SK-MEL-5 (cell line): ENCODE measurements at places on chromosomes 1 and 21. TPM values are rescaled to one million over a fixed set of nuclear protein-coding genes. Genes with fewer than 3 reads are reported as not detected.
A peak's percentile ranks its signal among the peaks of the same experiment; 100 is the strongest.

FCRL4 gene
- not detected in 2 replicates for total RNA-seq

DNA sequence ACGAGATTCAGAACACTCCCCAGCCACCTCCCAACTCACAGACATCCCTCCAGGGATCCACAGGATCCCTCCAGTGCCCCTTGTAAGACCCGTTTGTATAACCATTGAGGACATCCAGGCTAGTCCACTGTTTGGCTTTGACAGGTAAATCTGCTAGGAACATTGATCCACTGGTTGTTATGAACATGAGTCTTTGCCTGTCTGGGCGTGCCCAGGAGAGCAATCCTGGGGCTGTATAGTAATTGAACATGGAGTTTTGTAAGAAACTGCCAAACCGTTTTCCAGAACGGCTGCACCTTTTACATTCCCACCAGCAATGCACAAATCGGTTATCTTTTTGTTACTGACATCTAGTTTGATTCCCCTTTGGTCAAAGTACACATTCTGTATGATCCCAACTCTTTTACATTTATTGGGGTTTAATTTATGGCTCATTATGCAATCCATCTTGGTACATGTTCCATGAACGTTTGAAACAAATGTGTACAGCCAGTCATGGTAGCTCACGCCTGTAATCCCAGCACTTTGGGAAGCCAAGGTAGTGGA is 88.7 kb downstream of the WDR4 start:
- no peak for DNase-seq

DNA sequence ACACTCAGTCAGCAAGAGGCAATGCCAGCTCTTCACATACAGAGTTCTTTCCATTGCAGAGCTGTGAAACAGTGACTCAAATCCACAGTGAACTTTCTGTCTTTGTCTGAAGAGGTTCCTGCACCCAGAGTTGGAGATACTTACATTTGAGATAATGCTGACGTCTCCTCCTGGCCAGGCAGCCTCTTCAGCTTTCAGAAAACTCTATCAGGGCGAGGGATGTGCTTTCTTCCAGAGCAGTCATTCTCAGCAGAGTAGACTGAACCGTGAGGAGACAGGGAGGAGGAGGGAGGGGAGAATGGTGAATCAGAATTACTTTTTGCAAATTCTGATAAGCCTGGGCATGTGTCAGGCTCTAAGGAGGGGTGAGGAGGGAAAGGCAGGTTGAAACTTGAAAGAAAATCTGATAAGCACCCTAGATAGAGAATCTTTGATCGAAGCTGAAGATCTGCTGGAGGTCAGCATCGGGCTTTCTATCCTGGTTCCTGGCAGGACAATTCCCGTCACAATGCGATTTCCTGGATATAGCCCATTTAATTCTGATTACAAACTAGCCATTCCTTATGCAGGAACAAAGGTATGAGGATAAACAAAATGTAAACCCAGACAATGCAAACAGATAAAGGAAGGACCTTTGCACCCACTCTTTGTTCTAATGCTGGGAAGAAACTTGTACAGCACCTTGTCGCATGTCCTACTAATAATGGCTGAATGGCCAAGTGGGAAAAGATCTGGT is 18.9 kb upstream of the NID1 start:
- no peak for DNase-seq

WNT2B gene
- total RNA-seq: 0.13 and 0.37 TPM in 2 replicates

RAP1GAP gene
- 0.61 and 0.95 TPM in 2 replicates for total RNA-seq

TP73 gene
- total RNA-seq: 0.32 and 0.40 TPM in 2 replicates

A3GALT2 gene
- not detected in 2 replicates for total RNA-seq

DNA sequence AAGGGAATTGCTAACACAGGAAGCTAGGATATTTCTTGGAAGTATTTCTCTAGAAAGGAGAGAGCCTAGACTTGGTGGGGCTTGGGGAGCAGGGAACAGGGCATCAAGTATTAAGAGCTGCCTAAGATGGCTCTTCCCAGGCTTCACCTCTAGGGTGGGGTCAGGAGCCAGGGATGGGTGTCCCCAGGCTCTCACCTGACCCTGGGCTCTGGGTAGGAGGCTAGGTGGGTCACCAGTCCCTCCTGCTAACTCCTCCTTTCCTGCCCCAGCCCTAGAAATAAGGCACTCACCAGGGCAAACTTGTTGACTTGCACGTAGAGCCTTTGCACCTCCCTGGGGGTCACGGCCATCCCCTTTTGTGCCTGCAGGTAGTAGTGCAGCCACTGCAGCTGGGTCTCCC is 15.0 kb downstream of the ETNK2 start:
- no peak for DNase-seq

- no peak for DNase-seq
Observed at GRCh38 chr1:72000809-72001208, 281.5 kb downstream of the NEGR1 start.

IRF2BP2 gene
- total RNA-seq: 46.1 and 47.5 TPM in 2 replicates

- no peak for DNase-seq
Observed at GRCh38 chr1:189673217-189673616, 804.4 kb downstream of the BRINP3 start.

DNA sequence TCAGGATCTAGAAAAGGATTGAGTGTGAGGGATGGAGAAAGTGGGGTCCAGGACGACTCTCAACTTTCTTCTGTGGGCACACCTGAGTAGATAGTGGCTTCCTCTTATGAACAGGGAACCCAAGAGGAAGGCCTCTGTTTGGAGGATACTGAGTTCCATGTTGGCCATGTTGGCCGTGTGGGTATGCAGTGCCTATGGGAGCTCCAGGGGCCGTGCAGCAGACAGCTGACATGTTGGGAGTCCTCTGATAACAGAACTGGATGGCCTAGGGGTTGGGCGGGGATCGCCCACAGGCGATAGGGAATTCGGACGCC is 43.0 kb downstream of the TMEM53 start:
- no peak for DNase-seq

- no peak for DNase-seq
Observed at GRCh38 chr1:49199564-49199963, 422.9 kb upstream of the BEND5 start.

GRCh38 chr1:157595356-157595755 is 2.5 kb downstream of the FCRL4 start:
- no peak for DNase-seq

DNA sequence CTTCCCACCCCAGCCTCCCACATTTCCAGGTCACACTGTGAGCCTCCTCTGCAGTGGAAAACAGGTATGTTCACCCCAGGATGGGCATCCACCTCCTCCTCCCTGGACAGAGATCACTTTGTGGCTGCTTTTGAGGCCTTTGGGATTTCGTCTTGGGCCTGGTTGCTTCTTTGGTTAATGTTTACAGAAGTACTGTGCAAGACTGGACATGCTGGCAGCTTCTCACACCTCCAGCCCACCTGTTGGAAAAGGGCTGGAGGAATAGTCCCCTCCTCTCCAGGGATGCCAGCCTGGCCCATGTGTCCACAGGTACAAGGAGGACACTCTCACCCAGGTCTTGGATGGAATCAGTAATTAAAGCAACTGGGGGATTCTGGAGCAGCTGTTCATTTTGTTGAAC is 56.1 kb downstream of the KAZN start:
- DNase-seq: no peak

DNA sequence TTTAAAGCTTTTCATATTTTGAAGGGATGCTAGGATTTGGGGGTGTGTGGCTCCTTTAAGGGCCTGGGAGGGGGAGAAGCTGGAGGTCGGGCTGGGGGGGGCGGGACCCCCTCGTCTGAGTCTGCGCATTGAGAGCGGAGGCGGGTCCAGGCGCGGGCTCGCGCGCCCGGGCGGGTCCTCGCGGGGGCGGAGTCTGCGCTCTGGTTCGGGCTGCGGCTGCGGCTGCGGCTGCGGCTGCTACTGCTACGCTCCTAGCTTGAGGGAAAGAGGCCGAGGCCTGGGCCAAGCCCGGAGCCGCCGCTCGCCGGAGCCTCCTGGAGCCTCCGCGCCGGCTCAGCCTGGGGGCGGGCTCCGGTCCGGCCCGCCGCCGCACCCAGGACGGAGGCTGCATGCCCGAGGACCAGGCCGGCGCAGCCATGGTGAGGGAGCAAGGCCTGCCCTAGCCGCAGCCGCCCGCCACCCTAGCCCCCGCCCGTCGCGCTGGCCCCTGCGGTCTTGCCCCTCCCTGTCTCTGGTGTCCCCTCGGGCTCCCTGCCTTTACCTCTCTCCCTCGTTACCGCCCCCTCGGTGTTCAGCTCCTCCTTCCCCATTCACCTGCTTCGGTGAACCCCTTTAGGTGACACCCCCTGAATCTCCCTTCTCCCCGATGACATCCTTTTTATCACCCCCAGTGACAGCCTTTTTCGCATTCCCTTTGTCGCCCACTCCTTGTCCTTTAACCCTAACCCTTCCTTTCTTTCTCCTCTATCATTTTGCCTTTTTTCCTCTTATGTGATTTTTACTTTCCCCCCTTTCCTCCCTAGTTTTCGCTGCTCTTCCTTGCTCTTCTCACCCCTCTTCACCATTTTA is at the start of gene ZYG11B:
TSS of gene ZYG11B (plus strand) at position 189 of the 849 bp plus-strand sequence. CDS start at position 390, 201 bp downstream.
- peak; percentile 81 for DNase-seq

GRCh38 chr1:14980621-14981218 is 172.8 kb upstream of the TMEM51 start:
- DNase-seq: no peak

GRCh38 chr1:29498126-29499103 is 262.1 kb downstream of the PTPRU start:
- DNase-seq: no peak

- no peak for DNase-seq
Observed at GRCh38 chr1:7387053-7387927, 383.8 kb upstream of the VAMP3 start.

GRCh38 chr21:33898586-33898985 is 17.0 kb downstream of the ATP5PO start:
- no peak for DNase-seq

CLDN19 gene
- total RNA-seq: not detected in 2 replicates

DNA sequence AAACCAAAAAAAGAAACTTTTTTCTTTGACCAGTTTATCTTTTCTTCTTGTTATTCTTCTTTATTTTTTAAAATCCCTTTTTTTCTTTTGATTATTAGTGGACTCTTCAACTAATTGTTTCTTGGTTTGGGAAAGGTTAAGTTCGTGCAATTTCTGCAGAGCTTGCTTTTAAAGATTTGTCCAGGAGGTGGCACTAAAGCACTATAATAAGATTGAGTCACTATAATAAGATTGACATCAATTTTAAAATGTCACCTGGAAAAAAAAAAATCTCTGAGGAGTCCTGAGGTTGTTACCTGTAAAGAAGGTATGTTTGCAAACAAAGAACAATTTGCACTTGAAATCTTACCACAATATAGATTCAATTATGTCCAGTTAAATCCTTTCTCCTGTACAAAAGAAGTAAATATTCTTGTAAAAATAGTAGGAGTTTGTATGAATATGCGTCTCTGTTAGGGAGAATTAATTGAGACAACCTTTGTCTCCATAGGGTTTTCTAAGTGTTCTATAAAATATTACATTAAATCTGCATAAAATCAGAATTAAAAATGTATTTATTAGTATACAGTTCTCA is 166.7 kb downstream of the ADGRL4 start:
- peak; percentile 49 for DNase-seq

DNA sequence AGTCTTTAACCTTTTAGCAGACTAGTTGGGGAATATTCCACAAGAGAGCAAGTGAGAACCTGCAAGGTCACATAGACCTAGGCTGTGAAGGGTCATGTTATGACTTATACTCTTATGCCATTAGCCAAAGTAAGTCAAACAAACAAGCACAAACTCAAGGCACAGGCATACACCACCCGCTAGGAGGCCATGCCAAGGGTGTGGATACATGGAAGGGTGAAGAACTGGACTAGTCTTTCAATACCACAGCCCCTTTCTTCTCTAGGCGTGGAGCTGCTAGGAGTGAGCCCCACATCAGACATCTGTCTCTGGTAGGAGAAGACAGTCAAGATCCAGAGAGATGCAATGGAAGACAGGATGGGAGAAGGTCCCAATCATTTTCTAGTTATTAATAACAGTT is 68.6 kb downstream of the BACH1 start:
- no peak for DNase-seq

DNA sequence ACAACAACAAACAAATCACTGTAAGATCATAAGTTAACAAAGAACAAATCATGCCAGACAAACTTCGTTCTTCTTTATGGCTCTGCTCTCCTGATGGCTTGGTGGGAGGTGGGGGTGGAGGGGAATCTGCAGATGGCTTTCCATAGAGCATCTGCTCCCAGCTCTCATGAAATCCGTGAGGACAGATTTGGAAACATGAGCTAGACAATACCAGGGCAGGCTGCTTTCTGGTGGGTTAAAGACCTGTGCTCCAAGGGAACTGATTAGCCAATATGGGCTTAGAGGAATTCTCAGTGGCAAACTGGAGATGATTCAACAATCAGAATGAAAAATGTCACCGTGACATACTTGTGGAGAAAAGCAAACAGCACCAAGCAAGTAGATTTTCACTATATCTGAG is 69.4 kb upstream of the TLR5 start:
- no peak for DNase-seq

GRCh38 chr1:101732261-101732660 is 264.5 kb downstream of the OLFM3 start:
- no peak for DNase-seq

VHLL gene
- 0.27 TPM in 1 of 2 replicates, not detected in the other for total RNA-seq

- DNase-seq: no peak
Observed at GRCh38 chr1:119002028-119002686, 14.0 kb upstream of the TBX15 start.

- no peak for DNase-seq
Observed at GRCh38 chr1:41626616-41627375, 142.3 kb upstream of the EDN2 start.

- no peak for DNase-seq
Observed at GRCh38 chr1:26353210-26353859, 595 bp downstream of the CRYBG2 start.

DNA sequence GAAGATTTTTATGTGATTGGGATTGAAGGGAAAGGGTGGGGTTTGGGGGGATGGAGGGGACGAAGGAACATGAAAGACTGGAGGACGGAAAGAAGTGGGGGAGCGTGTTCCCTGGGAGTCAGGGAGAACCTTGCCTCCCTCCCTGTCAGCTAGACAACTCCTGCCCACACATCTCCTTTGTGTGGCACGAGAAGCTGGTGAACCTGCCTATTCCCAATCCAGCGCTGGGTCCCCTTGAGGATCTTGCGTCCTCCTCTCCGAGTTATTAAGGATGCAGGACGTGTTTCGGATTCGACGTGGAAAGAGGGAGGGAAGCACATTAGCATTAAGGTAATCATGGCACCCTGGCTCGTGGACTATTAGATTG is 1.4 kb downstream of the LRRC7 start:
- DNase-seq: no peak

- DNase-seq: no peak
Observed at GRCh38 chr1:30933874-30934252, 25.3 kb upstream of the SDC3 start.

- no peak for DNase-seq
Observed at GRCh38 chr1:203099805-203100515, 14.1 kb upstream of the MYOG start.

GRCh38 chr21:41405321-41405720 is 20.7 kb upstream of the MX1 start:
- DNase-seq: no peak

GRCh38 chr1:21568006-21568746 is 59.0 kb downstream of the ALPL start:
- DNase-seq: no peak

- no peak for DNase-seq
Observed at GRCh38 chr1:178541379-178541778, 28.5 kb downstream of the TEX35 start.
